ENCODE measurements at places on chromosomes 12 and 14.

DNA sequence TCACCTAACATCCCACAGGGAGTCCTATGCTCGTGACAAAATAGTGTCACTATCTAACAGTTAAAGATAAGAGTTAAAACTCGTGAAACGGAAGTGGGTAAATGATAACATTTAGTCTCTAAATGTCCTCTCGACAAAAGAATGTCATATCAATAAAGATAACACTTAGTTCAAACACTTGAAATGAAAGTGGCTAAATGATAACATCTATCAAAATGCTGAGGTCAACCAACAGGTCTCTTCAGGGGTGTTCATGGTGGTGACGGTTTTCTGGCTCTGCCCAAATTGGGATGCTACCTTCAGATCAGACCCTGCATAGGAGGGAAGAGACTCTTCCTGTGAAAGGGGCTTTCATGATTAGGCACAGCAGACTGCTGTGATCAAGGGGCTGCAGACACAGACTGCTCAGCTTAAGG is 22.1 kb downstream of the IL26 start:
- DNase-seq, result no peak

DNA sequence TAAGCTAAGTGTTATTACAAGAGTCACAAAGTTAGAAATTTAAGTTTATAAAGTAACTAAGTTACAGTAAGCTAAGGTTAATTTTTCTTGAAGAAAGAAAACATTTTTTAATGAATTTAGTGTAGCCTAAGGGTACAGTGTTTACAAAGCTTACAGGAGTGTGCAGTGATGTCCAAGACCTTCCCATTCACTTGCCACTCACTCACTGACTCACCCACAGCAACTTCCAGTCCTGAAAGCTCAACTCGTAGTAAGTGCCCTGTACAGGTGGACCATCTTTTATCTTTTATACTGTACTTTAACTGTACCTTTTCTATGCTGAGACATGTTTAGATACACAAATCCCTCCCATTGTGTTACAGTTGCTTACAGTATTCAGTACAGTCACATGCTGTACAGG is 60.9 kb upstream of the TMEM263 start:
- no peak for DNase-seq

DNA sequence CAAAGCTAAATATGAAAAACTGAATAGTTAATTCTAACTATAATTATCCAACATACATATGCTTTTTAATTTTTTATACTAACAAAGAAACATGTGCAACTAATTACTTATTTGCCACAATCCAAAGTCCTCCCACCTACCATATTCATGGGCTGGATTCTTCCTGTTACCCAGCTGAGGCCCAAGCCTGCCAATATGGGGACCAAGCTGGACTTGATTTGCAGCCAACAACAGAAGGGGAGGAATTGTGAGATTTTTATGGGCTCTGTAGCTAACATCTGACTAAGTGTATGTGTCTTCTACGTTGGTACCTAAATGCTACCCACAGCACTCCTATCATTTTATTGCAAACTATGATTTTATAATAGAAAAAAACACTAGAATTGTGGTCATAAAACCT is 13.1 kb upstream of the ANKS1B start:
- DNase-seq, result no peak

- no peak for DNase-seq
These were observed 4.1 kb downstream of the BMP4 start for GRCh38 chr14:53952533-53952932.

- no peak for DNase-seq
These were observed 36.9 kb upstream of the SINHCAF start for GRCh38 chr12:31362759-31363415.

DNA sequence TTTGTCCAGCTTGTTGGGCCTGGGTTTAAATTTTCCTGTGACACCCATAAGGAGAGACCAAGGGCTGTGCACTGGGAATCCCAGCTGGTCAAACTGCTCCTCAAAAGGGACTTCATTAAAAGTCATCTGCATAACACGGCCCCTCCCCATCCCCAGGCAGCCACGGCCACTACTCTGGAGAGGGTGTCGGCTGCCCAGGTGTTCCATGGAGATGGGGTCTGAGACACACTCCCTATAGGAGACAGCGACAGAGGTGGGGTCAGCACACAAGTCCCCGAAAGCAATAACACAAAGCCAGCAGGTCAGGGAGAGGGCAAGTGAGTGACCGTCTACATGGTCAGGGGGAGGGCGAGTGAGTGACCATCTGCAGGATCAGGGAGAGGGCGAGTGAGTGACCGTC is 75.6 kb upstream of the BCL11B start:
- no peak for DNase-seq

DNA sequence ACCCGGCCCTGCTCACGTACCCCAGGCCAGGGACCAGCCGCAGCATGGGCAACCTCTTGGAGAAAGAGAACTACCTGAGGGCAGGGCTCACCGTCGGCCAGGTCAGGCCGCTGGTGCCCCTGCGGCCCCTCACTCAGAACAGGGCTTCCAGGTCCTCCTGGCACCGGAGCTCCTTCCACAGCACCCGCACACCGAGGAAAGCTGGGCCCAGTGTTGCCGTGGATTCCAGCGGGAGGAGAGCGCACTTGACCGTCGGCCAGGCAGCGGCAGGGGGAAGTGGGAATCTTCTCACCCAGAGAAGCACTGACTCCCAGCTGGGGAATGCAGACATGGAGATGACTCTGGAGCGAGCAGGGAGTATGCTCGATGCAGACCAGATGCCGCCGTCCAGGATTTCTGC is 7.9 kb upstream of the VAMP1 start:
- peak; percentile 73 for DNase-seq

DNA sequence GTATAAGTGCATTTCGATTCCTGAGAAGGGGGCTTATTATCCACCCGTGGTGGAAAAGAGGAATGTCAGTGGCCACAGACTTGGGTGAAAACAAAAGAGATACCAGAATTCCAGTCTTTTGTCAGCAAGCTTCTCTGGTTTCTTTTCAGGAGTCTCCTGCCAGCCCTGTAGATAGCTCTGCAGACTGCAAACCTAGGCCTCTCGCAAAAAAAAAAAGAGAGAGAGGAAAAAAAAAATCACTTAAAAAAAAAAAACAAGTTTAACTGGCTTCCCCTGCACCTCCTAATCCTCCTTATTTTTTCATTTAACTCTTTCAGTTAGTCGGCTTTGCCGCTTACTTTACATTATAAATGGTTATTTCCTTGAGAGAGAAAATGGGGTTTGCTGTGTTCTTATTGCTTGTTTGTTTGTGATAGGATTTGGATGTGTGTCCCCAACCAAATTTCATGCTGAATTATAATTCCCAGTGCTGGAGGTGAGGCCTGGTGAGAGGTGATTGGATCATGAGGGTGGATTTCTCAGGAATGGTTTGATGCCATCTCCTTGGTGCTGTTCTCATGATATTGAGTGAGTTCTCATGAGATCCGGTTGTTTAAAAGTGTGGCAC is 170.0 kb downstream of the BCL11B start:
- no peak for DNase-seq

DNA sequence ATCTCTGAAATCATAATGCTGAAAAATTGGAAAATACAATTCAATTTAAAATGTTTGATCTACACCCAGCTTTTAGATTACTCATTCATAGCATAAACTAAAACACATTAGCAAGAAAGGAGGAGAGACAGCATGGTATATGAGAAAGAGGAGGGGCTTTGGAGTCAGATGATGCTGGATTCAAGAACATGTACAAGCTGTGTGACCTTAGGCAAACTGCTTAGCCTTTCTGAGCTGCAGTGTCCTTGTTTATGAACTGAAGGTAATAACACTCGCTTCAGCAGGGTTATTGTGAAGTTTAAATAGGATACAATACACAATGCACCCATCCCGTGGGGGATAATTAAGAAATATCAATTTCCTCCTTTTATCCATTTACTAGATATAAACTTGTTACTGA is 79.2 kb downstream of the MAP1LC3B2 start:
- DNase-seq, result no peak

All from GM23248 (cell line).